Activated CD8-positive, alpha-beta memory T cell treated with anti-CD3 and anti-CD28 coated beads for 36 hours (primary cell): ENCODE measurements at places on chromosomes 3 and 15. TPM values are rescaled to one million over a fixed set of nuclear protein-coding genes. Genes with fewer than 3 reads are reported as not detected.

Gene BCL2A1
- 79.6 TPM for total RNA-seq

Gene PPP2R3A
- 0.21 TPM for total RNA-seq

Gene FURIN
- total RNA-seq: 141 TPM

Gene IL5RA
- 0.34 TPM for total RNA-seq

Gene PLA2G4B
- 4.1 TPM for total RNA-seq

Gene APH1B
- 5.7 TPM for total RNA-seq

Gene LRTM1
- not detected for total RNA-seq

Gene BNC1
- total RNA-seq: not detected

Gene EPHA3
- total RNA-seq: 0.06 TPM

Gene NEK4
- 32.4 TPM for total RNA-seq

Gene CCDC54
- total RNA-seq: not detected

Gene CAPN3
- 3.2 TPM for total RNA-seq

Gene MESP1
- 7.3 TPM for total RNA-seq

Gene LRIG1
- total RNA-seq: 37.1 TPM

Gene PARP15
- 10.3 TPM for total RNA-seq

Gene CAND2
- total RNA-seq: 1.0 TPM

Gene SH2D7
- total RNA-seq: not detected

Gene TMEM202
- not detected for total RNA-seq

Gene BUB1B
- total RNA-seq: 65.4 TPM

Gene KLHL40
- total RNA-seq: not detected

Gene MCF2L2
- total RNA-seq: 3.0 TPM

Gene ASB14
- not detected for total RNA-seq

Gene GOLGA6D
- not detected for total RNA-seq

Gene CTXN2
- total RNA-seq: not detected

Gene RNF7
- 63.4 TPM for total RNA-seq
